ENCODE measurements at places on chromosomes 2 and 18. TPM values are rescaled to one million over a fixed set of nuclear protein-coding genes. Genes with fewer than 3 reads are reported as not detected.
A peak's percentile ranks its signal among the peaks of the same experiment; 100 is the strongest.

DNA sequence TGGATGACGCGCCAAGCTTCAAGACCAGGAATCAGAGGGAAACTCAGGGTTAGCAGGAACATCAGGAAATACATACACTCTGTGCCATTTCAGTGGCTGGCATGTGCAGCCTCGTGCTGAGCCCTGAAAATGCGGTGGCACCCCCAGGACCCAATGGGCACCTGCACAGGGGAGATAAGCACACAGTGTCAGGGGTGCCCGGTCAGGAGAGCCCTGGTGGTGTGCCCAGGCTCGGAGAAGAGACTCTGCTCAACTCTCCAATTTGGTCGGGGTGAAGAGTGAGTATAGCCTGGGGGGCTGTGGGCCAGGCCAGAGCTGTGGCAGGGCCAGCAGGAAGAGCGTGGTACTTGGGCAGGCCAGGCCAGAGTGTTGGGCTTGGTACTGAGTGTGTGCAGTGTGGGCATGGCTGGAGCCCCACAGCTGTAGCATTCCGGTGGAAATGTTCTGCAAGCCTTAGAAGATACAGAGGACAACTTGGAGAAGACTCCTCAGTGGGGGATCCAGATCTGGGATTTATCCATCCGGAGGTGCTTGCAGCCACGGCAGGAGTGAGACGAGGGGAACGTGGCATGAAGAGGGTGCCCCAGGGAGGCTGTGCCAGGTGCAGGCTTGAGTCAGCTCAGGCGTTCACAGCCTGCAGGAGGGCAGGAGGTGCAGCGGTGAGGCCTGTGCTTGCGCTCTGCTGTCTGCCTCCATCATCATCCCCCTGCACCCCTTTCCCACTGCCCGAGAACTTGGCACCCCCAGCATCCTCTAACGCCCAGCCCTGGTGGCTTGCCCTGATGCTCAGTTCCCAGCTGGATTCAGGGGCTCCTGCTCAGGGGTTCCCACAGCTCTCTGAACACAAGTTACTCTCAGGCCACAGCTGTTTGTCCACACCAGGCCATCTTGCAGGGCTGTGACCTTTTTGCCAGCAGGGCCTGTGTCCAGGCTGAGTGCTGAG lies 451.7 kb upstream of the HS6ST1 start:
- no peak for DNase-seq

DNA sequence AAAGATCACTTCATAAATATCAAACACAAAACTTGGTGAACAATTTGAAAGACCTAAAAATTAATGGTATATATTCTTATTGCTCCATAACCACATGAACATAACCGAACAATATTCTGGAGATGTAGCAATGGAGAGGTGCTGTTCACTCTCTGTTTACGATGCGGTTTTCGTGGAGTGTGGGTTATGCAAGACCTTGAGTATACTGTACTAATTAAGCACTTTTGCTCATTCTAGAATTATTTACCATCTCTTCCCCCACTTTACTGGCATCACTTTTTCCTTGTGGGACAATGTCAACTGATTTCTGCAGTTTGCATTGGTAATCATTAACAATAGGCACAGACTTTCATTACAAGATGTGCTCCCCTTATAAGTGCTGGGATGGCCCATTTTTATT lies 97.6 kb downstream of the RAPH1 start:
- DNase-seq, result no peak

- DNase-seq, result no peak
These were observed 182.0 kb upstream of the LINC00305 start for GRCh38 chr18:64330931-64331330.

DNA sequence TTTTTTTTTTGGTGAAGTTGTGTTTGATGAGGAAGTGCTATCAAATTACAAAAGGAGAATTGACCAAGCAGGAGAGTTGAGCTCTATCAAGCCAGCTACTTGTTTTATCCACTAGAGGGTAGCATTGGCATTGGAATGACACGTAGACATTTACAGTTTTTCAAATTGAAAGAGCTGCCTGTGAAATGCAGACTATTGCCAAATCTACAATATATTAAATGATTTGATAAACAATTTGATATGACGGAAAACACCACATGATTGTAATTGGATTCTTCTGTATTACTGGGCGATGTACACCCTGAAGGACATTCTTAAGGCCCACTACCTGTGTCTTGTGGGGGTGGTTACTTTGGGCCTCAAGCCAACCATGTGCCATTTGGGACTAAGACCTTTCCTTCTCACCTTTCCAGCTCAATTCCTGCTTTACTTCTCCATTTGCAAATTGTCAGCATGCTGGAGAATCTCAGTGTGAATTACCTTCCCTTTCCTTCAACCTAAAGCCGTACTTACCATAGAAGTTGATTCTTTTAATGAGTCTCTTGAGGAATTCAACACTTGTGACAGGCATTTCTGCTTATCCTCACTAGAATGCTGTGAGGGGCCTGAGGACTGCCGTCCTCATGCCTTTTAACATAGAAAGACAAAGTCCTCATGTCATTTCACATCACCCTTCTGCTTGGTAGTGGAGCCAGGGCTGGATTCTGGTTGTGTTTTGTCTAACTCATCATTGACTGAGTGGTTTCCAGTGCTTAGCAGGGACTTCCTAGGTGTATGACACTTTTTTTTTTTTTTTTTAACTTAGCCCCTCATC lies 134.8 kb upstream of the THUMPD2 start:
- DNase-seq, result peak; percentile 44

DNA sequence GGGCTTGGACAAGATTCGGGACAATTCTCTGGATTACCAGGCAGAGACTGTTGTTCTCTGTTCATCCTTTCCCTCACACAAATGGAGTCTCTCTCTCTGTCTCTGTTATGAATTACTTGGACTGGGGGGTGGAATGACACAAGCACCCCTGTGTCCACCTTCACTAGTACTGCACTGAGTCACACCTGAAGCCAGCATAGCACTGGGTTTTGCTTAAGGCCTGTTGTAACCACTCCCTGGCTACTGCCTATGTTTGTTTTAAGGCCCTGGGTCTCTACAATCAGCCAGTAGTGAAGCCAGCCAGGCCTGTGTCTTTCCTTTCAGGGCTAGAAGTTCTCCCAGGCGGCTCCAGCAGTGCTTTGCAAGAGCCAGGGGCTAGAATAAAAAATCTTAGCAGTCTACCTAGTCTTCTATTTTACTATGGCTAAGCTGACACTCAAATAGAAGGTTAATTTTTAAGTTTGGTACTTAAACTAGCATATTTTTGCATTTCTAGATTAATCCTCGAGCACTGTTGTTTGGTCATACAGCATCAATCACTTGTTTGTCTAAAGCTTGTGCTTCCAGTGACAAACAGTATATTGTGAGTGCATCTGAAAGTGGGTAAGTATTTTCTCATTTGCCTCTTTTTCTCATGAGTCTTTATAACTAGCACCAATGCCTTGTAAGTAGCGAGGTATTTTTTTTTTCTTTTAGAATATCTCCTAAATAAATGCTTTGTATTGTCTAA lies 27.8 kb downstream of the WDR7 start:
- DNase-seq, result no peak

GRCh38 chr2:74201596-74201995 lies 3.2 kb downstream of the MTHFD2 start:
- DNase-seq, result no peak

DNA sequence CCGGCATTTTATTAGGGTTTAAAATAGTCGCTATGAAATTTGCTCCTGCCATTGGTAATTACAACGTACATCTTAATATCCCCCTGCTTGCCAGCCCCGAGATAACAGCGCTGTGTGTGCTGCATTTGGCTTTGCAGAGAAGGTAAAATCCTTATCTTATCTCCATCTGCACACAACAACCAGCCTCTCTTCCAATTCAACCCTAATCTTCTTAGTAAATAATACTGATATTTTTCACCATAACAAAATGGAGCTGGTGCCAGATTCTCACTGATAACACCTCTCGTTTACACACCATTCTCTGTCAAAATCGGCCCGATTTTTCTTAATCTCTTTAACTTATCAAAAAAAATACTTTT lies 61.4 kb upstream of the SIX3 start:
- DNase-seq, result no peak

The SMARCAL1 gene
- 12.3 TPM for total RNA-seq

The IMPA2 gene
- total RNA-seq, result 379 TPM

The FOXD4L1 gene
- not detected for total RNA-seq

The SH3RF3 gene
- 0.20 TPM for total RNA-seq

The MYO7B gene
- not detected for total RNA-seq

The NXPH2 gene
- 1.6 TPM for total RNA-seq
